ENCODE measurements at places on chromosomes 1 and 21.

DNA sequence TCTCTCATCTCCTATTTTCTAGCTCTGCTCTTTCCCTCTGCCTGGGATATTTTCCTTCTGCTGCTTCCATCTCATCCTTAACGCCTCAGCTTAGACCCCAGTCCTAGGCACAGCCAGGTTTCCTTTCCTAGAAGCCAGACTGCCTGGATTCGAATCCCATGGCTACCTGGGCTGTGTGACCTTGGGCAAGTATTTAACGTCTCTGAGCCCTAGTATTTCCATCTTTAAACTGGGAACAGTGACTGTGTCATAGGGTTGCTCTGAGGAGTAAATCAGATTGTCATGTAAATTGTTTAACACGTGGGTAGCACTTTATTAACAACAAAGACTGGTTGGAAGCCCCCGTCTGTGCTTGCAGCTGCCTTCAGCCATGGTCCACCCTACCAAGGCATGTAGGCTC, 18.4 kb downstream of the DHRS3 start:
- DNase-seq = no peak

GRCh38 chr1:185229981-185230380, 73.0 kb downstream of the SWT1 start:
- no peak for DNase-seq

DNA sequence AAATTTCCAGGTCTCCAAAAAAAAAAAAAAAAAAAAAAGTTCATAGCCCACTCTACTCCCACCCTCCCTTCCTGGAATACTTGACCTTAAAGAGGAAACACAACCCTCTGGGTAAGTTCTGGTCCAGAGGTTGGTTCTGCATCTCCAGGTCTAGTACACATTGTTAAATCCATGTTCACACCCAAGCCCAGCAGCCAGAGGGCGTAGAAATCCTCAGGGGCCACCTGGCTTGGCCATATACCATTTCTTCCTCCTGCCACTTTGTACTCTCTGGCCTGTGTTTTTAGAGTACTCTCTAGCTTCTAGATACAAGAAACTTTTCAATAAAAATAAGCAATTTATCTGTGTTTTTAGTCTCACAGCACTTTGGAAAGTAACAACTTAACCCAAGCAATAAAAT, 89.3 kb downstream of the PHTF1 start:
- no peak for DNase-seq

DNA sequence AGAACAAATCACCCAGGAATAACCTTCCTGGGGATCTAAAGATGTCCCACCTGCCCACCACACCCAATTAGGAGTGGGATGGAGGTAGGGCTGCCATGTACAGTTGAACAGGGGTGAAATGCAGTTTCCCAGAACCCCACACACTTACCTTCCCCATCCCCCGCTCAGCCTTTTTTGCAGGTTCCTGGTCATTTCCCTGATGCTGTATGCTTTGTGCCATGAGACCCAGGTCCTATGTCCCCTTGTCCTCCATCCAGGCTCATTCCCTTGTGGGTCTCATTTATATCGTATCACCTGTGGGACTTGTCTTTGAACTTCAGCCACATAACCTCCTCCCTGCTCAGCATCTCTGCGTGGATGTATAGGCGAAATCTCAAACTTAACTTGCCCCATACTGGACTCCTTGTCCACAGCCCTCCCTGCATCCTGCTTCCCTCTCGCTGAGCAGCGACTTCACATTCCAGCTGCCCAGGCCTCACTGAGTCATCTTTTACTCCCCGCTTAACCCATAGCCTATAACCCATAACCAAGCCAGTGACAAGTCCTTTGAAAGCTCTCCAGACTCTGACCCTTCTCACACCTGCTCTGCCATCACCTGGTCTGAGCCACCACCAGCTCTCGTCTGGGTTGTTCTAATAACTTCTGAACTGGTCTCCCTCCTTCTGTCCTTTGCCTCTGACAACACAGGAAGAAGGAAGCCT, 4.7 kb downstream of the LDLRAD2 start:
- DNase-seq = no peak

DNA sequence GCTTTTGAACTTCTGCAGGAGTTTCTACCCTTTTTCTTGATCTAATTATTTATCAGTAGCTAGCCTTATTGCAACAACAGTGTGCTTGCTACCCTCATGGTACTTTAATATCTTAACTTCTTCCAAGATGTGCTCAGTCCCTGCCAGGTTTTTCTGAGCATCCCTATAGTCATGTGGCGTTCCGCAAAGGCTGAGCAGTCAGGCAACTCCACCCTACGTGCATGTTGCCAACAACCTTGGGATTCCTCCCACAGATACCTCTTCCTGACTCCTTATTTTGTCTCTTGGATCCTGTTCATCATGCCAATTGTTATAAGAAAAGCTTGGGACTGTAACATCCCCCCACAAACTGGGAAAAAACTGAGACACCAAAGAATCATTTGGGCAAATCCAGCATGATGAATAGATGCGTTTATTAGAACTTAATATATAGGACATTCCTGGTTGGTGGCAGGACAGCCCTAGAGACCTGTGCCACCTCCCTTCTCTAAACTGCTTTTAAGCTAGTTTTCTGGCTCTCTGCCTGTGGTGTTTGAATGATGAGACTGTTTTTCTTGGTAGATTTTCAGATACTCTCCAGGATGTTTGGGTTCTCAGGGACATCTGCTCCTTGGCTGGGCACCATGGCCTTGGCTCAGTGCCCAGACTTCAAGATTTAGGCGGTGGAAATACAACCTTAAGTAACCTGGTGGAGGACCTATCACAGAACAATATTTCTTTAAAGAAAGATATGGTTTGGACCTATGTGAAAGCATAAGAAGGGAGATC, 27.1 kb upstream of the KCTD3 start:
- no peak for DNase-seq

- no peak for DNase-seq
Measured at GRCh38 chr1:204889681-204890383, 19.2 kb downstream of the NFASC start.

GRCh38 chr1:94772230-94772641, 47.9 kb upstream of the SLC44A3 start:
- DNase-seq = no peak
